MG63 (cell line): ENCODE measurements at places on chromosomes 4 and X.

GRCh38 chr4:2441393-2442174 is 22.8 kb downstream of the CFAP99 start:
- DNase-seq = peak; percentile 54

DNA sequence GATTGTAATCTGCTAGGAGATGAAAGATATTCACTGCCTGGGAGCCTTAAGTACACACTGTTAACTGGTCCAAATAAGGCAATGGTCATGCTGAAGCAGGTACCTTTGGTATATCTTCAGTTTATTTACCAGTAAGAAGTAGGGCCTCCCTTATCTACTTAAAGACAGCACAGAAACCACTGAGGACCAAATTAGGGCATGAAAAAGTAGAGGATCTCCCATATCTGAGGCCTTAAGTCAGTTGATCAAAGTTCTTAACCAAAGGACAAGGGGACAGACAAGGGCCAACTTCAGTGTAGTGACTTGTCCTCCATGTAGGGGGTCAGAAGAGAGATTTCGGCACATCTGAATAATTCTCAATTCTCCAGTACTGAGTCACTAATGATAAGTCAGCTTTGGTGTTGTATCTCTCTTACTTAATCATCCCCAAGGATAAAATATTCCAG is 59.1 kb downstream of the AMELX start:
- DNase-seq = no peak

- DNase-seq = no peak
Observed at GRCh38 chrX:23332888-23333821, 1.5 kb upstream of the PTCHD1 start.

- DNase-seq = no peak
Observed at GRCh38 chr4:74874753-74875367, 58.1 kb upstream of the PARM1 start.

- peak; percentile 77 for DNase-seq
Observed at GRCh38 chrX:130120746-130121504, 10.6 kb upstream of the ELF4 start.

DNA sequence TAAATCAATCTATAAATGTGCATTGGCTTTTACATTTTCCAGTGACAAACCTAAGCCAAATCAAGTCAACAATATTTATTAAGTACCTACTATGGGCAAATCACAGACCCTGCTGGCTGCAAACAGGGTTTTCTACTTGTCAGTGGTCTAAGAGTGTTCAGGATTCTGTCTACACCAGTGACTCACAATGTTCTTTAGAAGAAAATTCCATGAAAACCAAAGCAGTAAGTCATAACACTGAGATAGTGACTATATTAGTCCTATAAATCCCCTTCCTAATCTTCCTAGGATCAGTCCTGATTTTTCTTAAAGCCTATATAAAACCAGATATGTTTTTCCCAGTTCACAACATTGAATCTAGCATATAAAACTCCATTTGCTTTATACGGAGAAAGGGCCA is 69.7 kb downstream of the PPP3CA start:
- no peak for DNase-seq

DNA sequence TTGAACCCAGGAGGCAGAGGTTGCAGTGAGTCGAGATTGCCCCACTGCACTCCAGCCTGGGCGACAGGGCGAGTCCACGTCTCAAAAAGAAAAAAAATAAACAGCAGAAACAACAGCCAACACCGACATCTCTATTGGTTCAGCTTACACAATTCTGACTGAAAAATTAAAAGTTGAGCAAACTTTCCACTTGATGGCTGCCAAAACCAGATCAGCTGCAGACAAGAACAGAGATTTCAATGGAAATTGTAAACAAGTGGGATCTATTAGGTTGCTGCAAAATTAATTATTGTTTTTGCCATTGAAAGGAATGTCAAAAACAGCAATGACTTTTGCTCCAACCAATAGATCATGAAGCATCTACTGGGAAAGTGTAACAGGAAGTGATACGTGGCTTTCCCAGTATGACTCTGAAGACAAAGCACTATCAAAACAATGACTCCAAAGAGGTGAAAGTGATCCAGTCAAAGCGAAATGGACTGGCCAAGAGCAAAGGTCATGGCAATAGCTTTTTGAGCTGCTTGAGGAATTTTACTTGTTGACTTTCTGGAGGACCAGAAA is 26.3 kb downstream of the UPF3B start:
- DNase-seq = no peak

DNA sequence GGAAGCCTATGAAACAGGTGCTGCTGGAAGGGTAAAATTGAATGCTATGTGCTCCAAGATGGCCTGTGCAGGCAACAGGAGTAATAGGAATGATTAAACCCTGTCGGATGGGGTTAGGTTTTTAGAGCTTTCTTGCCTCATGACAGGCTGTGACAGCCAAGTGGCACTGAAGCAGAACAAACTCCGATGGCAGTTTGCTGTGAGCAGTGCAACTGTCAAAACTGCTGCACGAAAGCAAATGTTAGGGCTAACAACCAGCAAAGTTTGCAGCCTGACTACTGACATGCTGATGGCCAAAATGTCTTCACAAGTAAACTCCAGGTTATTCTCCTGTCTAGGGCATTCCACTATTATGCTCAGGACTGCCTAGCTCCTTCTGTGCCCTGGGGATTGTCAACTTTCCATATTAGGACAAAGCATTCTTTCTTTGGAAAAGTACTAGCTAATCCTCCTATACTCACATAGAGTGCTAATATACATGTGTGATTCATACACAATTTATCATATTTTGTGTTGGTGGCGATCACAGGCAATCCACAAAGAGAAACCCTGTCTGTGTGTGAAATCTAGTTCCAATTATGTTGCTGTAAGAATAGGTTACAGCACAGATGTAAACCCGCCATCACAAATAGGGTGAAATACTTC is 486.6 kb upstream of the TENM3 start:
- no peak for DNase-seq
